ENCODE measurements at places on chromosomes 11 and 22.

DNA sequence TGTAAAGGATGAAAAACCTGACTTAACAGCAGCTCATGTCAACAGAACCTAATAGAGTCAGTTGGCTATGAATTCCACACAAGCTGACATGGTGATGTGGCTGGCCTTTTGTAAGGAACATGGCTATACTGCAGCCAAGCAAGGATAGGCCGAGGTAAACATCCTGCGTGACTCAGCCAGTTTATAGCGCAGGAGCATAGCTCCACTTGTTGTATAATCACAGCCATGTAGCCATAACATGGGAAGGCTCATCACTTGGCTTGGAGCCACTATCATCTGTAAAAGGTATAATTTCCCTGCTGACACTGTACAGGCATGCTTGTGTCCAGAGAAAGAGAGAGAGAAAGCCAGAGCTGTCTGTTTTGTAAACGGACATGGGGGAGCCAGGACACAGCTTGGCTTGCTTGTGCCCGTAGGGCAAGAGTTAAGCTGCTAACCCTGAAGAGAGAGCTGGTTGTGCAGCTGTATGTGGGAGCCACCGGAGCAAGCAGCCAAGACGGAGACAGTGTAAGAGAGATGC is 104.4 kb upstream of the PLET1 start:
- DNase-seq = peak; percentile 54

DNA sequence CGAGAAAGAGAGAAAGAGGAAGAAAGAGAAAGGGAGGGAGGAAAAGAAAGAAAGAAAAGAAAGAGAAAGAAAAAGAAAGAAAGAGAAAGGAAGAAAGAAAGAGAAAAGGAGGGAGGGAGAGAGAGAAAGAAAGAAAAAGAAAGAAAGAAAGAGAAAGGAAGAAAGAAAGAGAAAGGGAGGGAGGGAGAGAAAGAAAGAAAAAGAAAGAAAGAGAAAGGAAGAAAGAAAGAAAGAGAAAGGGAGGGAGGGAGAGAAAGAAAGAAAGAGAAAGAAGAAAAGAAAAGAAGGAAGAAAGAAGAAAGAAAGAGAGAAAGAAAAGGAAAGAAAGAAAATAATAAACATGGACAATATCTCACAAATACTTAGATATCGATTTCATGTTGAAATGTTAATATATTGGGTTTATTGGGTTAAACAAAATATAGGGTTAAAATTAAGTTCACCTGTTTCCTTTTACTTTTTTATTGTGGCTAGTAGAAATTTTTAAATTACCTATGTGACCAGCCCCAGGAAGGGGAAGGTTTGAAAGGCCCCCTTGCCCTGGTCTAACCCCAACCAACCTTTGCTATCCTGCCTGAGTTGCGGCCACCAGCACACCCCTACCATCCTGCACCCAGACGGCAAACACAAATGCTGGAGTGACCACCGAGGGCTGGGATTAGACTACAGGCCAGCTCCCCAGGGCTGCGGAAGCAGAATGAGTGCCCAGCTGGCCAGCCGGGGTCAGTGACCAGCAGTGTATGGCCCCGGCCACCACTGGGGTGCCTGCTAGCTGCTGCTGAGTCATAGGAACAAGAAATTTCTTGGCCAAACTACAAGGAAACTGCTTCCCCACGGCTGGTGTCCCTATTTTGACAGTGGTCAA is 81.0 kb upstream of the FGF3 start:
- DNase-seq = peak; percentile 75

- DNase-seq = no peak
Observed at GRCh38 chr11:128482512-128483191, 104.7 kb downstream of the ETS1 start.

DNA sequence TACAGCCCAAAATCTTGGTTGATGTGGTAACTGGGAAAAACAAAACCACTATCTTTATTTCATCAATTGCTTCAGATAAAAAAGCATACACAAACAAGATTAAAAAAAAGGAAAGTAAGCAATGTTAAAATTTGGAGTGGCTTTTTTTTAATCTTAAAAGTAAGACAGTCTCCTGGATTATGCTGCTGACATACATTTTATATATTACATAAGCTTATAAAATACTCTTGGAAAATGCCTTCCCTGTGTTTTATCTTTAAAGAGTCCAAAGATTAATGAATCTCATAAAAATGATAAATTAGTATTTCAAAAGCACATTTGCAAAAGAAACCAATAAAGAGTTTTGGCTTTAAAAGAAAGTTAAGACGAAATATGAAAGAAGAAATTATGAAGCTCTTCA is 132.7 kb downstream of the DLG2 start:
- DNase-seq = no peak

DNA sequence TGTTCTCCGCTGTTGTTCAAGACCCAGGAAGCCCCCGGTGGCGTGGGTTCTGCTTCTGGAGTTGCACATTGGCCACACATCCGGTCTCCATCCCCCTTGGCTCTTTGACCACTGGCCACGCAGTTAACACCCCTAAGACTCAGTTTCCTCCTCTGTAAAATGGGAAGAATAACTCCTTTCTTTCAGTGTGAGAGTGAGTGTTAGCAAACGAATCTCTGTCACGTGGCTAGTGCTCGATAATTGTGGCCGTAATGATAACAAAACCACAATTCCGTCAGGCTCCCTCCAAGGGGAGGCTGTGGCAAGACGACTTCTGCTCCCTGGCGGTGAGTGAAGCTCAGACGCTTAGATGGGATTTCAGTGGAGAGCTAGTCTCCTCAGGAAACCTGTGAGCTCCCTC is 315.2 kb upstream of the B3GAT1 start:
- no peak for DNase-seq

GRCh38 chr11:134252346-134253187 is 585 bp downstream of the THYN1 start:
- DNase-seq = no peak

DNA sequence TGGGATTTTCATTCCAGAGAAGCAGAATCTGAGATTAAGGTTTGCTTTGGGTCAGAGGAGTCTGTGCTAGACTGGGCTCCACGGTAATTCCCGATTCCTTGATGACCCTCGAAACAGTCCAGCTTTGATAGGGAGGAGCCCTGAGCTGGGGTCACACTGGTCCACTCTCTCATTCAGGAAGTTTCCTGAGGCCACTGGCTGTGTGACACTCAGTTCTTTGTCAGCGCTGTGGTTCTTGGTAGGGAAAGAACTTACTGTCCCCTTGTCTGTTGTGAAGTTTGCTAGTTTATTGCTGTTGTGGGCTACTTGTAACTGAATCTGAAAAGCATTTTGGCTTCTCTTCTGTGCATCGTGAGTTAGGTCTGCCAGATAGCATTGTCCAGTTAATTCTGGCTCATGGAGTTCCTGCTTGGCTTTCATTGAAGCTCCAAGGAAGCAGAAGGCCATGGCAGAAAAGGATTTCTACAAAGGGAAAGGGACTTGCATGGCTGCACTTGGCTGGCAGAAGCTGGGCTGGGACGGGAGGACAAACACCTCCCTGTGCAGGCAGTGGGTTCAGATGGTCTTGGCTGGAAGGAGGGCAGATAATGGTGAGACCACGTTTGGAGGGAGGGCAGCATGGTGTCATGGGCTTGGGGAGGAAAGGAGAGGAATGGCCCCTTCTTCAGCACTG is 23.3 kb downstream of the BCR start:
- no peak for DNase-seq

DNA sequence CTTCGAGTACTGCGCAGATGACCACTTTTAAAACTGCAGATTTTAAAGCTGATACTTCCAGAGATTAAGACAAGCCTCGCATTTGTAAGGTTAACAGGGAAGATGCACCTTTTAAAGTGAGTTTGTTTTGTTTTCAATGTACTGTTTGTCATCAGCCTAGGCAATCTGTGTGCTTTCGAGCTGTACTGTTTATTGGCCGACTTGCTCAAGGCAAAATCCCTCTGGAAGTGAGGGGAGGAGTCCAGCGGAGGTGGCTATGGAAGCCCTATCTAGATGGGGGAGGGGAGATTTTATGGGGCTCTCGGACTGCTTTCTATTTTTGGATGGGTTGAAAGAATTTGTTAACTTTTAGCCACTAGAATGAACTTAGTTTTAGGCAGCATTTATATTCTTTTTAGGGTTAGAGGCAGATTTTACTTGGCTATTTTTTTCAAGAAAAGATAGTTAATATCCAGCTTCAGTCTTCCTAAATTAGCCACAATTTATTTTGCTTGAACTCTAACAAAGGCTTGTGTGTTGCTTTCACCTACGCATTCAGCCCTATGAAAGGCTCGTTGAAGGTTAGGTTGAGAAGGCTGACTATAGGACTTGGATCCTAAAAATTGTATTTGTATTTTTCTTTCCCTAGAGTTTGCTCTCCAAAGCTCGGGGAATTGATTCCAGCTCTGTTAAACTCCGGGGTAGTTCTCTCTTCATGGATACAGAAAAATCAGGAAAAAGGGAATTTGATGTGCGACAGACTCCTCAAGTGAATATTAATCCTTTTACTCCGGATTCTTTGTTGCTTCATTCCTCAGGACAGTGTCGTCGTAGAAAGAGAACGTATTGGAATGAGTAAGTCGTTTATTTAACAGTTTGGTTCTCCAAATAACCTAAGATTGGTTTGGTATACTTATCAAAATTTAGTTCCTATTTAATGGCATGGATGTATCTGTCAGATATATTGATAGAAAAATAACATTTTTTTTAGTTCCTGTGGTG is 2.1 kb downstream of the WEE1 start:
- DNase-seq = peak; percentile 92

DNA sequence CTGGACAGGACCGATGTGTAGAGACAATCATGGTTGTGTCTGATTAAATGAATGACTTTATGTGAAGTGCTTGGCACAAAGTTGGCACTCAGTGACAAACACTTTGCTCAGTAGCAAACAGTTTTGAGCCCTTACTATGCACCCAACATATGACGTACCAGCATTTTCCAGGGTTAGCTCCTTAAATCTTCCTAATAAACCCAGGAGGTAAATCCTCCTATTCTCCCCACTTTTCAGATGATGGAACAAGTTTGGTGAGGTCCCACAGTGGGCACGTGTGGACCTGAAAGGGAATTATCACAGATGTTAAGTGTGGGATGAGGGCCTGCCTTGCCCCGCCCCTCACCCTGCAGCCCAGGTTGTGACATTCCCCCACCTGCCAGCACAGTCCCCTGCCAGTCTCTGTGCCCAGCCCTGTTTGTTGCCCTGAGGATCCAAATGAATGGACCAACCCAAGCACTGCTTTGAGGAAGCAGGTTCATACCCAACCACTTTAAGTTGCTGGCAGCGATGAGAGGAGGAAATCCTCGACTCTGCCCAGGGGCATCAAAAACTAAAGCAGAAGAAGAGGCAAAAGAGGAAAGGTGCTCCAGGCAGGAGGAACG is 6.6 kb upstream of the CARD10 start:
- DNase-seq = no peak

DNA sequence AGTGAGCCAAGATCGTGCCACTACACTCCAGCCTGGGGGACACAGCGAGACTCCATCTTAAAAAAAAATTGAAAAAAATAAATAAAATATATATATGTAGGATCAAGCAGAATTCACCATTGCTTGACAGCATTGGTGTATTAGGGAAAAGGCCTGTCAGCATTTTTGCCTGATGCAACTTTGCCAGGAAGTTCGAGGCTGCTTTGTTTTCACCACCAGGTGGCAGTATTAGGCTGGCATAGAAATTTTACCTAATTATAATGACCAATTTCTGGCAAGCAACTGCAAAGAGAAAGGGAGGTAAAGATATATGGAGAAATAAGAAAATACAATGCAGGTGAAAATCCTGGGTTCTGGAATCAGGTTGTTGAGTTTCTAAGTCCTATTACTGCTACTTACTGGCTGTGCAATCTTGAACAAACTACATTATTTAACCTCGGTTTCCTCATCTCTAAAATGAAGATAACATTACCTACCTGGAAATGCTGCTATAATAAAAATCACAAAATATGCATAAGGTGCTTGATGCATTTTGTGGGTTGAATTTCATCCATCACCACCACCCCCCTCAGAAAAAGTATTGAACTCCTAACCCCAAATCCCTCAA is 24.7 kb downstream of the LAYN start:
- peak; percentile 84 for DNase-seq

- DNase-seq = no peak
Observed at GRCh38 chr11:7457211-7457610, 28.1 kb upstream of the OLFML1 start.

GRCh38 chr22:36506637-36507517 is at the start of gene FOXRED2:
FOXRED2 (minus strand) TSS chr22:36507040; CDS start chr22:36506422, 618 bp downstream.
- peak; percentile 90 for DNase-seq

Data from dermis blood vessel endothelial cell (primary cell).